ENCODE measurements at places on chromosomes 3 and 15.

DNA sequence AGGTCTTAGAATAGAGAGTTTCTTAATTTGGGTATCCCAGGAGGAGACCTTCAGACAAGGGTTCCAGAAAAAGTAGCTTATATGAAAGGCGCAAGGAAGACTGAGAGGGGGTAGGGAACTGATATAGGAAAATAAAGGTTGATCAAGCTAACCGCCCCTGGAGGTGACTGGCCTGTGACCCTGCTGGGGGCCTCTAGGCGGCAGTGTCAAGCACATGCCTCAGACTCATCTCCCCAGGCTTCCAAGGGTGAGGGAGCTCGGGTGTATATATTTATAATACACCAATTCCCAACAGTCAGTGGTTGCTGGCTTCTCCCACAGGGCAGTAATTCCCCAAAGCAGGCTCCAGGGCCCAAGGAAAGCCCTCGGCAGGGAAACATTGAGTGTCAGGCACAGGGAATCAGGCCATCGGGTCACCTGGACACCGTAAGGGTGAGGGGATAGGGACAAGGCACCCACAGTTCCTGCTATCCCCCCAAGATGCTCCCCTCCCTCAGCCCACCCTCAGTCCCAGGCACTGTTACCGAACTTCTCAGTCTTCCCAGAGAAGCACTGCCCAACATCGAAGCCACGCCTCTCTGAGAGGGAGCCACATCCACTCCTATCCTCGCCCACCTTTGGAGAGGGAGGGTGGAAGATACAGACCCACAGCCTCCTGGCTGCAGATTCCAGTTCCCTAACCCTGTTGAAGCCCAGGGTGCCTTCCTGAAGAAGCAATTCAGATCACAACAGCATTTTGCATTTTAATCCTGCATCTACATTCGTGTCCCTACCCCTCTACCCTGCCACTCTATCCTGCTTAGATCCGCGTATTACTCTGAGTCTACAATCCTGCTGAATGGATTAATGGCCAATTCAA is 19.5 kb upstream of the CAV3 start:
- no peak for DNase-seq

DNA sequence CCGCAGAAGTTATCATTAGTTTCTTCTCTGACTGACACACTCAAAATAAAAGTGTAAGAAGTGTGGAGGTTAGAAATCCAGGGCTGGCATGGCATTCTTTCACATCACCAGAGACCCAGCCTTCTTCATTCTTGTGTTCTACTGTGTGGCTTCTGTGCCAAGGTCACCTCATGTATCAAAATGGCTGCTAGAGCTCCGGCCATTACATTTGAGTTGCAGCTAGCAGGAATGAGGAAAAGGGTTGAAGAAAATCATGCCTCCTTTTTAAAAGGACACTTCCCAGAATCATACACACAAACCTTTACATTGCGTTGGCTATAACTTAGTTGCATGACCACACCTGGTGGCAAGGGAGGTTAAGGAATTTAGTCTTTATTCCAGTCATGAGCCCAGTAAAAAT is 345.6 kb upstream of the PROK2 start:
- DNase-seq = no peak

DNA sequence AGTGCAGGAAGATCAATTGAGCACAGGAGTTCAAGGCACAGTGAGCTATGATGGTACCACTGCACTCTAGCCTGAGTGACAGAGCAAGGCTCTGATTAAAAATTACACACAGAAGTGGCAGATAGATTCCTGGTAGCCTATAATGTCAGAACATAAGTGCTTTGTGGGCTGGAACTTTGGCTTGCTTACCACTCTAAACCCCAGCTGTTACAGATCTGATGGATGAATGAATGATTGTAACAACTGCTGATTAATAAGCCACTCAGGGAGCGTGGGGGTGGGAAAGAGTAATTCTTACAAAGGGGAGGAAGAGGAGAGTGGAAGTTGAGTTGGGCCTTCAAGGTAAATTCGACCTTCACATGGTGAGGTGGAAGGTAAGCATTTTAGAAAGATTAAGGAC is 40.9 kb upstream of the PTPN23 start:
- DNase-seq = no peak

- no peak for DNase-seq
Observed at GRCh38 chr3:37107846-37108245, 66.5 kb downstream of the LRRFIP2 start.

DNA sequence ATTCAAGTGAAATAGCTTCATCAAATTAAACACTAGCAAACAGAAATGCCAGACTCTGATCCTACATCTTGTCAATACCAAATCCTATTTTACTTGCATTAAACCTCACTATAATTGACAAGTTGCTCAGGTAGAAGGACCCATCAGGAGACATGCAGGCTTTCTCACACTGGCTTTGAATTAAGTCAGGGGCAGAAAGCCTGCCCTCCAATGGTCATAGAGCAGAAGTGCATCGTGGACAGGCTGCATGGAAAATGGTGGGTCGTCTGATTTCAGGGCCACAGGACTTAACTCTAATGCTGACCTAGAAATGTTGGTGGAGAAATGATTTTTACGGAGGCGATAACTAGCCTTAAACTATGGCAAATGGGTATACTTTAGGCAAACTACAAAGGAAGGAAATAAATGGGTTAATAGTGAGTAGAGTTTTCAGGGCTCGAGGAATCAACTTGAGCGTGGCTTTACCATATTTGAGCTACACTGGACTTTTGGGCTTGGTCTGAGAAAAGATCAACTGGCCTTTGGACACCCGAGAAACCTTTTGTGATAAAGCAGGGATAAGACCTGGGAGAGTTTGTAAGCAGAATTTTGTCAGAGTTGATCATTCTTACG is 283.9 kb downstream of the GRM7 start:
- peak; percentile 4 for DNase-seq

DNA sequence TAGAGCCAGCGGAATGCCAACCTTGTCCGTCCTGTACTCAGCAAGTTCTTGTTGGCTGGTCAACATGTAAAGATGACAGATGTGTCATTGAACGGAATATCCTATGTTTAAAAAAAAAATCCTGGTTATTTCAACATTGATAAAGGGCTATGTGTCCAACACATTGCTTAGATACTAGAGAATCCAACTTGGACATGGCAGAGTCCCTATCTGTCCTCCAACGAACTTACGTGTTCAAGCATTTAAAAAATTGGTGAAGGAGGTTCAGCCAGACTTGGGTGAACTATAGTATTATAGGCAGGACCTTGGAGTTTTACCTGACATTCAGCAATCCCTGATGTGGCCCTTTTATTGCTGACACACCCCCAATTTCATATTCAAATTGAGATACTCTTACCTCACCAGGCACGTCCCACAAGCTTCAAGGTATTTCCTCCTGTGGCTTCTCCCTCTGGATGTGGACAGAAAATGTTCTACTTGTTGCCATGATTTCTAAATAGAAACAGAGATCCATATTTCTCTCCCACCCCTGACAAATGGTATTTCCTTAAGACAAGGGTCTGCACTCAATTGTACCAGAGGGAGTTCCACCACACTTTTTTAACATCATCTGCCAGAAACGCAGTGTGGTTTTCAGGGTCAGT is 207.7 kb upstream of the TPM1 start:
- DNase-seq = no peak

- no peak for DNase-seq
Observed at GRCh38 chr3:4982773-4983738, 3.8 kb downstream of the BHLHE40 start.

DNA sequence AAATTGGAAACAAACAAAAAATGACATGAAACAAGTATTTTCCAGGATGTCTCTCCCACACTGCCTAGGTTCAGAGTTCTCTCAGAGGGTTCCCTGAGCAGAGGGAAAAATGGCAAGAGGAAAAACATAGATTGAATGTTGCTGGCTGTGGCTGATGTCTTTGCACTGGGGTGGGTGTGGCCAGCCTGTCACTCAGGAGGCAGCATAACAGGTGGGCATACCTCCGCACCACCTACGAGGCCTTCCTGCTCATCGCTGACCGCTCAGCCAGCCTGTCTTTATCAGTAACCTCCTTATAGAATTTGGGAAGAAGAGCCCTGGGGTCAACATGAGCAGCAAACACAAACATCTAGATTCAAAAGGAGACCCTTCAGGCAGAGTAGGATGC is 216.6 kb upstream of the UMPS start:
- DNase-seq = no peak

GRCh38 chr3:38028621-38029361 is 651 bp downstream of the PLCD1 start:
- DNase-seq = peak; percentile 30

- DNase-seq = peak; percentile 12
Observed at GRCh38 chr3:195123281-195123691, 147.7 kb downstream of the XXYLT1 start.

- no peak for DNase-seq
Observed at GRCh38 chr3:48989126-48989795, 780 bp upstream of the P4HTM start.

GRCh38 chr3:74501007-74501406 is 113.5 kb downstream of the CNTN3 start:
- no peak for DNase-seq

DNA sequence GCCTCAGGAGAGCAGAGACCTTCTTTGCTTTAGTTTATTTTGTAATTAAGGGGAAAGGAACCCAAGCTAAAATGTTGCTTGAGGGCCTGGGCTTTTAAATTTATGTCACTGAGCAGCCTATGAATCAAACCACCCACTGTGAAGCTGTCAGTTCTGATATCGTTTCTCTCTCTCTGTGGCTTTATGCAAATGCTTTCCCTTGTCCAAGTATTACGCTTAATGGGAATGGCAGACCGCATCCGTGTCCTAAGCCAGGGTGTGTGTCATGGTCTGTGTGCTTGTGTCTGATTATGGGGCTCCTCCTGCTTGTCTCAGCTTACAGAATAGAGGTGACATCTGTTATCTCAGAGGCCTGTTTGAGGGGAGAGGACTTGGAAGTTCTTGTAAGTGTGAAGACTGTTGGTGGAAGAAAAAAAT is 82.4 kb downstream of the EBLN2 start:
- no peak for DNase-seq

DNA sequence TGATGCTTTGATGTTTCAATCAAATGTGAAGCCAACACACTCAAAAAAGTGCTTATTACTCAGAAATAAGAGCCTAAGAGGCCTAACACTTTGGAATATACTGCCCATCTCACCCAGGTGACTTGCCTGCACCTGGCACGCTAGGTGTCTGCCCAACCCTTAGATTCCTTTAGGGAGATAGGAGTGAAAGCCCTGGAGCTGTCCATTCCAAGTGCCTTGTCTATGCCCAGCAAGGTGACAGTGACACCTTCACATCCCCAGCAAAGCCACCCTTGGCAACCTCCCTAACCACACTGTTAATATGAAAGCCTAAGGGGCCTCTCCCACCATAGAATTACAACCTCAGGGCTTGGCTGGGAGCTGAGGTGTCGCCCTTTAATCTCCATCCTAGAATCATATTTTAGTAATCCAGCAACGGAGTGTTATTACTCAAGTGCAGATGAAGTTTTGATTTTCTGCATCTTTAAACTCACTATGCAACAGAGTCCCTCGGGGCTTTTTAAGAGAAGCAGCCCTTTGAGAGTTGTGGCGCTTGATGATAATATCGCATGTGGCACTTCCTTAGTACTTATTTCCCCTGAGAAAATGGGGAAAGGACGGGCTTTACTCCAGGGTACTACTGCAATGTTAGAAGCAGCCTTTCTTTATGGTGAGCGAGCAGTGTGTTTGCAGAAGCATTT is 24.8 kb downstream of the ATP10A start:
- no peak for DNase-seq

GRCh38 chr3:10983219-10983916 is 9.2 kb upstream of the SLC6A1 start:
- peak; percentile 38 for DNase-seq

DNA sequence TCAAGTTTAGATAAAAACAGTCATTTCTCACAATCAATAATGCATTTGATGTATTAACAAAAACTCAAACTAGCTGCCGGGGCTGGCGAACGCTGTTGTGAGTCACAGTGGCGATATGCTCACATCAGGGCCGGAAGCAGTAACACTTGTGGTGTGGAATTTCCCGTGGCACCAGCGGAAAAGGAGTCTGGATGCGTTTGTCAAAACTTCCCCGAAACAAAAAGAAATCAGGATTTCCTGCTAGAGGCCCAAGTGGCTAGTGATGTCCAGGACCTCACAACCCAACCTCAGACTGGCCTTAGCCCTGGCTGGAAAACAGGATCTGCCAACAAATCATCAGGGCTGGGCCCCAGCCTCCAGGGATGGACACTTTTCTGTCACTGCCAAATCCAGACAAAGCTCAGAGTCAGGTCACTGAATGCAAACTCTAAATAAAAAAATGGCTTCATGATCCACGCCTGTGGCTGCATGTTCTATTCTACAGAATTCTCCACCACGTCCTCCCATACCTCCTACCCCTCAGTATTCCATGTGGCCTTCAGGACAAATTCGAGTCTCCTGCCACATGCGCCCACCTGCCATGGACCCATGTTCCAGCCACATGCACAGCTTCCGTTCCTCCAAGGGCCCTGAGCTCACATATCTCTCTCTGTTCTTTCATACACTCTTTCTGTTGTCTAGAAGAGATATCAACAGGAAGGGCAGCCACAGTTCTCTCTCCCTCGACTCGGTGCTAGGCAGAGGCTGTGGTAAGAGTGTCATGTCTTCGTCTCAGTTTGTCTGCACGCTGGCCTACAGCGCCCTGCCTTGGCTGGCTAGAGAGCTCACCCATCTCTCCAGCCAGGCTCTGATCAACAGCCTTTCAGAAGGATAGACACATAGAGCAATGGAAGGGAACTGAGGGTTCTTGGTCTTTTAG is 35.4 kb downstream of the EHD4 start:
- DNase-seq = no peak

- DNase-seq = peak; percentile 30
Observed at GRCh38 chr15:70504299-70504951, 258.9 kb downstream of the UACA start.

- no peak for DNase-seq
Observed at GRCh38 chr3:38960042-38960622, 91.6 kb downstream of the SCN11A start.

- DNase-seq = no peak
Observed at GRCh38 chr3:13008155-13008995, 64.9 kb downstream of the IQSEC1 start.

DNA sequence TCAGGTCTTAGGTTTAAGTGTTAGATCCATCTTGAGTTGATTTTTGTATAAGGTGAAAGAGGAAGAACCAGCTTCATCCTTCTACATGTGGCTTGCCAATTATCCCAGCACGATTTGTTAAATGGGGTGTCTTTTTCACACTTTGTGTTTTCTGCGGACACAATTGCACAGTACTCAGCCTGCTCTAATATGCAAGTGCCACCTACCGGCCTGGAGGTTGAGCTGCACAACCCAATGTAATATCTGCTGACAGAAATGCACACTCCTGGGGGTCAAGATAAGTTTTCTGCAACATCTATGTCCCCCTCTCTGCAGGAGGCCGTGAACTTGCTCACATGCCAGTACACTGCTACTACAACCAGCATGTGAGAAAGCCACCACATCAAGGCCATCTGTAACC is 791.9 kb upstream of the ROBO1 start:
- no peak for DNase-seq

- DNase-seq = peak; percentile 16
Observed at GRCh38 chr3:161409069-161409468, 37.8 kb upstream of the SPTSSB start.

Measured in neural crest cell (in vitro differentiated cells).